ENCODE measurements at places on chromosomes 4 and X. TPM values are rescaled to one million over a fixed set of nuclear protein-coding genes. Genes with fewer than 3 reads are reported as not detected.

Gene CDS1
- under 0.01 TPM for total RNA-seq

Gene SCD5
- 6.9 TPM for total RNA-seq

Gene NPY1R
- 1.6 TPM for total RNA-seq

Gene LRIT3
- under 0.01 TPM for total RNA-seq

GRCh38 chrX:72208126-72208800 is 26.7 kb downstream of the PIN4 start:
- DNase-seq = no peak

DNA sequence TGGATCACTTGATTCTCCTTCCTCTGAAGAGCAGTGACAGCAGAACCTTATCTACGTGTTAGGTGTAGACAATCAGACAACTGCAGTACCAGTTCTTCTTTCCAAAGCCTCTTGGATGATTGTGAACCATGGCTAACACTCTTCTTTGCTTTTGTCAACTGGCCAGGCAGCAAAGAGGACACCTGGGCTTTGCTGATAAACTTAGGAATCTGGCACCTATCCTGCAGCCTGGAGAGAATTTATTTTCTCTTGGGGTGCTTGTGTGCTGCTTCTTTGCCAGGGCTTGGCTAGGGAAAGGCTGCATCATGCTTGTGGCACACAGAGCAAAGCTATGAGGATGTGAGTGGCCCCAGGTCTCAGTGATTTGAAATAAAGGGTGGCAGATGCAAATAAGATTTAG is 77.4 kb downstream of the ANAPC4 start:
- no peak for DNase-seq

DNA sequence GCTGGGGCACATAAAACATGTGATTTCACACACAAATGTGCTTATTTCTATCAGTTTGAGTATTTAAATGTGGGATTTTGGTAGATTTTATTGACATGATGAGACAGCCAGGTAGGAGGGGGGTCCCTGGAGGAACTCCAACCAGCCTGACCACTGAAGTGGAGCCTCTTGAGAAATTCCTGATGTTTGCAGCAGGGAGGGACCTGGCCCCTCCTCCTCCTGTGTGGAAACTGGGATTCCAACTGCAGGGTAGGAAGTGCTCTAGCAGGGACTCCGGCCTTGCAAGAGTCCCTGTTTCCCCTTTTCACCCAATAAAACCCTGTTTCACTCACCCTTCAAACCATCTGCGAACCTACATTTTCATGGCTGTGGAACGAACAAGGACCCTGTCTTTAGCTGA is 2224.0 kb upstream of the AGA start:
- DNase-seq = no peak

- DNase-seq = no peak
Observed at GRCh38 chr4:123380728-123381716, 15.6 kb upstream of the SPRY1 start.

GRCh38 chrX:27008486-27008885 is 454.7 kb downstream of the PPP4R3C start:
- DNase-seq = no peak

DNA sequence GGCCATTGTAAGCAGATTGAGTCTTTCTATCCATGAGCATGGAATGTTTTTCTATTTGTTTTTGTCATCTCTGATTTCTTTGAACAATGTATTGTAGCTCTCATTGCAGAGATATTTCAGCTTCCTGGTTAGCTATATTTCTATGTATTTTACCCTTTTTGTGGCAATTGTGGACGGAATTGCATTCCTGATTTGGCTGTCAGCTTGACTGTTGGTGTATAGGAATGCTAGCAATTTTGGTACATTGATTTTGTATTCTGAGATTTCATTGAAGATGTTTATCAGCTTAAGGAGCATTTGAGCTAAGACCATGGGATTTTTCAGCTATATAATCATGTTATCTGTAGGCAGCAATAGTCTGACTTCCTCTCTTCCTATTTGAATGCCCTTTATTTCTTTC is 154.6 kb downstream of the GUCY2F start:
- DNase-seq = no peak

DNA sequence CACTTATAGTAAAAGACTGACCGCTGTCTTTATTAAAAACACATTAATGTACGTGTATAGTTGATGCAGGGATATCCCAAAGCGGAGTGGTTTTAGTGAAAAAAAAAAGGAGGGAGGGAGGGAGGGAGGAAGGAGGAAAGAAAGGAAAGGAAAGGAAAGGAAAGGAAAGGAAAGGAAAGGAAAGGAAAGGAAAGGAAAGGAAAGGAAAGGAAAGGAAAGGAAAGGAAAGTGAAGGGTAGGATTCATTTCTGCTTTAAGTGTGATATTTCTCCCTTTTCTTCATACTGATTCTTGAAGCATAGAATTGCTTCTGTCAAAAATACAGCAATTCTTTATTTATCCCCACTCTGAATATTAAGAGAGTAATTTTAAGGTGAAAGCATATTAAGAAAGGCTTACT is 504.9 kb downstream of the PPP4R3C start:
- DNase-seq = no peak

- DNase-seq = no peak
Observed at GRCh38 chr4:20338841-20339240, 87.1 kb downstream of the SLIT2 start.

GRCh38 chrX:7027071-7027470 is 120.4 kb upstream of the STS start:
- no peak for DNase-seq

GRCh38 chrX:110384490-110384889 is 25.8 kb downstream of the RTL9 start:
- peak; percentile 26 for DNase-seq

DNA sequence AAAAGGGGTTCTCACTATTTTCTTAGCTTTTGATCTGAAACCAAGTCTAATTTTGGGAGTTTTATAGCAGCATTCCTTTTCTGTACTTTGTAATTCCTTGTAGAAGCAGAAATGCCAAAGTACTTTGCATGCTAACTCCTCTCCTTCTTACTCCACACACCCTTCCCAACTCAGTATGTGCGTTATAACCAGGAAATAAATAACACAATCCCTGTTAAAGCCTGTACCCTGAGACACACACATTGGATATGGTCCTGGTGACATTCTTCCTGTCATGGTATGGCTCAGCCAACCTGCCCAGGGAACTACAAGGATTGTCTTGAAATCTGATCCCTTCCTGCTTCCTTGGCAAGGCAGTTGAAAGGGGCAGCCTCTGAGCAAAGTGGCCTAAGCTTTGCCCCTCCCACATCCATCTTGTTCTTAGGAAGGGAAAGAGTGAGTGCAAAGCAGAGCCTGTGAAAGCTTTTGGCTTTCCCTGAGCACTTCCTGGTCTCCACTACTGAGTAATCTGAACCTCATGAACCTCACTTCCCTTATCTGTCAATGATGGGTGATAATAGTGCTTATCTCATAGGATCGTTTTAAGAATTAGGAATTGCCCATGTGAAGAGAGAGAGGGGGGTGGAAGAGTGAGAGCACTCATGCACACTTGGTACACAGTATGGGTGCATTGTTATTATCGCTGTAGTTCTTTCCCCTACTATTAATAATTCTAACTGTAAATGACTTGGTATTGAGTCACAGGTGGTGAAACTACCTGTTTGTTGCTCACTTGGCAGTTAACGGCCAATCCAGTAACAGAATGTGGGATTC is 109.3 kb downstream of the AFF2 start:
- DNase-seq = no peak

DNA sequence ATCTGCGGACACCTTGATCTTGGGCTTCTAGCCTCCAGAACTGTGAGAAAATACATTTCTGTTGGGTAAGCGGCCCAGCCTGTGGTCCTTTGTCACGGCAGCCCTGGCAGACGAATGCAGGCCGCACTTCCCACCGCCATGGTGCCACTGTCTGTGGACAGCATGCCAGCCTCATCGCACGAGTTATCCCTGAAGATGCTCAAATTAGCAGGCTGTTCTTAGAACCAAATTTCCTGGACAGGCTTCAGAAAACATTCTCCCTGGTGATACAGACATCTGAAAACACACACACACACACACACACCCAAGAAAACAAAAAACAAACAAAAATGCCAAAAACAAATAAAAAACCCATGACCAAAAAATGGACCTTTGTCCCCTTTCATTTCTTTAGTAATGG is 343.5 kb upstream of the GATB start:
- no peak for DNase-seq

- DNase-seq = no peak
Observed at GRCh38 chr4:172514801-172515200, 653.8 kb upstream of the GALNT7 start.

DNA sequence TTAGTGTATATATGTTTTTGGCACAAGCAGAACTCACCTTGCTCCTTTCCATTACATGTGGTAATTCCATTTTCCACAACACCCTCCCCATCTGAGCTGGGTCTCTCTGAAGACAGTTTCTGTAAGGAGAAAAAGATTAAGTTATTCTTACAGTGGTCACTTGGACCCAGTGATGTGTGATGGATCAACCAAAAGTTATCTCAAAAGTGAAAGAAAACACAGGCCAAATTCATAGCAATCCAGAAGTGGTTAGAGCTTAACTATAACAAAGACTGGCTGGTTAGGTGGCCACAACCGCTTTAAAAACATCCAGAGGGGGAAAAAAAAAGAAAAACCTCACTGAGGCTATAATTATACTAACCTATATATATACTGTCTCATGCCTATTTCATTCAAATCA is 123.7 kb downstream of the AFAP1 start:
- DNase-seq = no peak

DNA sequence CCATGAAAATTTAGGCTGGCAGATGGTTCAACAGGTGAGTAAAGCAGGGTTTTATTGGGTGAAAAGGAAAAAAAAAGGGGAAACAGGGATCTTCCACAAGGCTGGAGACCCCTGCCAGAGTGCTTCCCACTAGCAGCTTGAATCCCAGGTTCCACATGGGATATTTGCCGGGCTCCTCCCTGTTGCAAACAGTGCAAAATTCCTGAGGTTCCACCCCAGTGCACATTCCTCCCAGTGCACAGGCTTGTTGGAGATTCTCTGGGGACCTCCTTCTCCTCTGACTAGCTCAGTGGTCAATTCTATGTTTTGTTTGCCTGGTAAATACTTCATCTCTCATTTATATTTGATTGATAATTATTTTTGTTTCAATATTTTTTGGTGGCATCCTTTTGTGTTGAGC is 66.4 kb upstream of the UGT2B15 start:
- DNase-seq = no peak

DNA sequence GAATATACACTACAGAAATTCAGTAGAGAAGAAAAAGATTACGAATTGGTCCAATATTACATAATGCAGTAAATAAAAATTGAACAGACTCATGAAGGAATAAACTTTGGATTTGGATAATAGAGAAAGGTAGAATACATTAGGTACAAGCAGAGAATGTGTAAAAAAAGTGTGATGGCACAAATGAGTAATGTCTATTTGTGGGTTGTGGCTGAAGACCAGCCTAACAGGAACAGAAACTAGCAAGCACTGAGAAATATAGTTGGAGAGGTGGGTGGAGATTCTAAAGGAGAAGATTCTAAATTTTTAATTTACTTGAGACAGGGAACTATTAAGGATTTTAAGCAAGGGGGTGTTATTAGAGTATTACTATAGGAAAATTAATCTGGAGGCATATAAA is 15.2 kb upstream of the CLOCK start:
- DNase-seq = no peak

DNA sequence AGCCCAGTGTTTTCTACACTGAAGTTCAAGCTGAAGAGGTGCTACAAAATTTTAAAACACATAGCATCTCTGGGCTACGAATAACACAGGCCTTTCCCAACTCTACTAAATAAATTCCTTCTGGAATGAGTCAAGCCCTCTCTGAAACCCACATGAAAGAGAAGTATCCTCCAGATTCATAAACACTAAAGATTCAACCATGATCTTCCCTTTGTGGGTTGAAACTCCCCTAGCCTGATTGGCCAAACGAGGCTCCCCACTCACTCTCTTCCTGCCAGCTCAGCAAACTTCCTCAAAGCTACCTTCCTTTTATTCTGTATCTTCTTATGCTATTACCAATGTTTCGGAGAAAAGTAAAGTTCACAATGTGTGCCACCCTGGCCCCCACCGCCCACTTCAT is 95.4 kb downstream of the NKX6-1 start:
- peak; percentile 1 for DNase-seq

GRCh38 chr4:12875640-12876243 is 608.4 kb downstream of the RAB28 start:
- no peak for DNase-seq

DNA sequence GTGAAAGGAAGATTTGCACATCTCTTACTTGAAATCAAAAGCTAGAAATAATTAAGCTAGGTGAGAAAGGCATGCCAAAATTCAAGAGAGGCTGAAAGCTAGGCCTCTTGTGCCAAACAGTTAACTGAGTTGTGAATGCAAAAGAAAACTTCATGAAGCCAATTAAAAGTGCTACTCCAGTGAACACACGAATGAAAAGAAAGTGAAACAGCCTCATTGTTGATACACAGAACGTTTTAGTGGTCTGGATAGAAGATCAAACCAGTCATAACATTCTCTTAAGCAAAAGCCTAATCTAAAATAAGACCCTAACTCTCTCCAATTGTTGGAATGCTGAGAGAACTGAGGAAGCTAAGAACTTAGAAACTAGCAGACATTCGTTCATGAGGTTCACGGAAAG is 122.3 kb downstream of the UNC5C start:
- peak; percentile 13 for DNase-seq

- no peak for DNase-seq
Observed at GRCh38 chrX:109351557-109351956, 130.3 kb downstream of the GUCY2F start.

DNA sequence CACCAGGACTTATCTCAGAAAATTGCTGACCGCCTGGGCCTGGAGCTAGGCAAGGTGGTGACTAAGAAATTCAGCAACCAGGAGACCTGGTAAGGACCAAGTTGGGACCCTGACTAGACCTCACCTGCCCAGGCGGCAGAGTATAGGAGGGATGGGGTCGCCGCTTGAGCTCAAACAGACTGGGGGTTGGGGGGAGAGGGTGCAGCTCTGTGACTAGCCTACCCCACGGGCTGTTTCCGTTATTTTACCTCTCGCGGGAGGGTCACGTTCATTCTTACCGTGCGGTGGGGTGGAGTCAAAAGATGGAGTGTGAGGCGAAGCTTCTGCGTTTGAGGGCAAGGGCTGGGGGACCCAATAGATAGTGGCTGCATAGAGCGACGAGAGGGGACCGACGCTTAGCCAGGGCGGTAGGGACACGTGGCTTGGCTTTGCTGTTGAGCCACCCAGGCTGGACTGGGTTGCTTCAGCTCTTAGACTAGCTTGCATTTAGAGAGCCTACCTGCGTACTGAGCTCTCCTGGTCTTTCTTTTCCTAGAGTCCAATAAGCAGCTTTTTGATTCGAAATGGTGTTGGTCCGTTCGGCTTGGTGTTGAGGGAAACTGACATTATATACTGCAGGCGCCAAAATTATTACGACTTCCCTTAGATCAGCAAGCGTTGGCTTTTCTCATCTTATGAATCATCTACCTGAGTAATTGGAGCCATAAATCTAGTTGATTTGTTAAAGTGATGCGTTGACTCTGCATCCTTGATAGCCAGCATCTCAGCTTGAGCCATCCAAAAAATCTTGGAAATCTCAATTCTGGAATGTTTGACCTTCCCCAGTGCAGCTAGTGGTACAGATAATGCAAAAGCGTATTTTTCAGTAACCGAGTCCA is 591 bp downstream of the PRPS1 start:
- peak; percentile 18 for DNase-seq

GRCh38 chr4:30989508-30989907 is 269.3 kb downstream of the PCDH7 start:
- DNase-seq = no peak

- DNase-seq = no peak
Observed at GRCh38 chr4:76822303-76822702, 75.6 kb downstream of the SOWAHB start.

- DNase-seq = peak; percentile 34
Observed at GRCh38 chr4:88979276-88979675, 77.7 kb downstream of the FAM13A start.

Data from fibroblast of villous mesenchyme (primary cell).